ENCODE measurements at places on chromosomes 6 and 20. TPM values are rescaled to one million over a fixed set of nuclear protein-coding genes. Genes with fewer than 3 reads are reported as not detected.

Gene TMEM244
- not detected for total RNA-seq

GRCh38 chr6:131510094-131510493 lies 62.9 kb upstream of the ARG1 start:
- DNase-seq: no peak

Gene CFAP61
- total RNA-seq: 39.3 TPM

Gene CCN6
- total RNA-seq: not detected

DNA sequence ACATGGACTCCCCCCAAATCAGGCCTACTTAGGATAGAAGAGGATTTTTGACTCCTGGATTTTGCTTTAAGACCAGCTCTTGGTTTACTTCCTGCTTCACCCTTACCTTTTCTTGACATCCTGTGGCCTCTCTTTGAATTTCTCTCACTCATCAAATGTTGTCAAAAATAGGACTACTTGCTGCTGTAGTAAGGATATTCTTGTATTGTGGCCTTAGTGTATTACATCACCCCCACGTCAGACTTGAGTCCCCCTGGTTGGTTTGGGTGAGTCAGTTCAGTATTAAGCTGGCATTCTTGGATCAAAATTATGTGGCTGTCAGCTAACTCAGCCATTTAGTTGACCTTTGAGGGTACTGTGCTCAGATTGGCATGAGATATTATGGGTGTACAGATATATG lies 1.1 kb downstream of the TPX2 start:
- DNase-seq: no peak

DNA sequence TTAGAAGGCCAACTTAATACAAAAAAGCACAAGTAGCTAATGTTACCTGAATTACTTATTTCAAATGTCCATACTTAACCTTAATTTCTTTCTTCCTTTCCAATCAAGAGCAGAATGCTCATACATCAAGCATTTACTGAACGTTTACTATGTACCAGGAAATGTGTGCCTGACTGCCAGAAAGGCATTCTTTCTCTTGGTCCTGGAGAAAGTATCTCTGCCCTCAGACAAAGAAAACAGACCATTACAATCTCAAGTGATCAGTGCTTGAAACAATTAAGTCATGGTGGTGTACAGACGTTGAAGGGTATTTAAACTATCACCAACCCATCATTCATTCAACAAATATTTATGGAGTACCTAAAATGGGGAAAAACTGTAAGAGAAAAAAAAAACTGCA lies 26.4 kb downstream of the CSNK2A1 start:
- DNase-seq: no peak

Gene RIPOR3
- total RNA-seq: not detected

GRCh38 chr20:21433329-21433890 lies 36.1 kb upstream of the NKX2-4 start:
- DNase-seq: no peak

Gene CYP24A1
- not detected for total RNA-seq

DNA sequence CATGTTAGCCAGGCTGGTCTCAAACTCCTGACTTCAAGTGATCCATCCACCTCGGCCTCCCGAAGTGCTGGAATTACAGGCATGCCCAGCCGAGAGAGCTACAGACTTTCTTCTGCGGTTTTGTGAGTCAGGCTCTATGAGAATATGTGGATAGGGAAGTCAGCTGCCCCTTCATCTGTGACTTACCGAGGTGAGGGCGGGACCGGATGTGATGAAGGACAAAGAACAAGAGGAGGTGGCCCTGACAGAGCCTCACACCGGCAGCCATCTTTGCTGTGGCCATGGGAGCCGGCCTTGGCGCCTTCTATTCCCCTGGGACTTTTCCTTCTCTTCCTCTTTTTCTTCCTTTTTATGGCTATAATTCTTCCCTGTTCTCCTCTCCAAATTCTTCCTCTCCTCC lies 67.0 kb downstream of the IYD start:
- peak; percentile 30 for DNase-seq

Gene BANF2
- not detected for total RNA-seq

GRCh38 chr6:12238219-12238618 lies 51.9 kb upstream of the EDN1 start:
- no peak for DNase-seq

Gene ENPP5
- 2.0 TPM for total RNA-seq

- no peak for DNase-seq
Measured at GRCh38 chr6:137968901-137969300, 101.8 kb downstream of the TNFAIP3 start.

Gene NCOA6
- 6.1 TPM for total RNA-seq

- DNase-seq: no peak
Measured at GRCh38 chr20:60491051-60491581, 532.9 kb downstream of the CDH26 start.

DNA sequence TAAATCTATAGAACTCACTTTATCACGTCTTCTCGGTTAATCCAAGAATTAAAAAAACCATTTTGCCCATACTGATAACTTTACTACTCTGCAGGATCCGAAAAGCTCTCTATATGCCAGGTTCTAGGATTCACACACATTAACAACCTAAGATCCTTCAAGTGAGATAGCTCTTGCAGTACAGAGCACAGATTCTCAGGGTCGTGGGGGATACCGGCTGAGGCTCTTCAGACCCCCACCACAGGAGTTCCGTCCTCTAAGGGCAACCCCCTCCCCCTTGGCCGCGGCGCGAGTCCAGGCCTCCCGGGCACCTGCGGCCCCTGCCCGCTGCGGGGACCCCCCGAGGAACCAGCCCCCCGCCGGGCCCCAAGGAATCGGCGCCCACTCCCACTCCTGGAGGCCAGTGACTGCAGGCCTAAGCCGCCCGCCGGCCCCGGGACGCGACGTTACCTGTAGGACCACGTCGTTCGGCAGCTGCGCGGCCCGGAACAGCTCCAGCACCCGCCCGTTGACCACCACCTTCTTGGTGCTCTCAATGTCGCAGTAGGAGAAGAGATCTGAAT lies 892 bp downstream of the REPS1 start:
- no peak for DNase-seq

Gene TNFRSF6B
- total RNA-seq: 1.6 TPM

DNA sequence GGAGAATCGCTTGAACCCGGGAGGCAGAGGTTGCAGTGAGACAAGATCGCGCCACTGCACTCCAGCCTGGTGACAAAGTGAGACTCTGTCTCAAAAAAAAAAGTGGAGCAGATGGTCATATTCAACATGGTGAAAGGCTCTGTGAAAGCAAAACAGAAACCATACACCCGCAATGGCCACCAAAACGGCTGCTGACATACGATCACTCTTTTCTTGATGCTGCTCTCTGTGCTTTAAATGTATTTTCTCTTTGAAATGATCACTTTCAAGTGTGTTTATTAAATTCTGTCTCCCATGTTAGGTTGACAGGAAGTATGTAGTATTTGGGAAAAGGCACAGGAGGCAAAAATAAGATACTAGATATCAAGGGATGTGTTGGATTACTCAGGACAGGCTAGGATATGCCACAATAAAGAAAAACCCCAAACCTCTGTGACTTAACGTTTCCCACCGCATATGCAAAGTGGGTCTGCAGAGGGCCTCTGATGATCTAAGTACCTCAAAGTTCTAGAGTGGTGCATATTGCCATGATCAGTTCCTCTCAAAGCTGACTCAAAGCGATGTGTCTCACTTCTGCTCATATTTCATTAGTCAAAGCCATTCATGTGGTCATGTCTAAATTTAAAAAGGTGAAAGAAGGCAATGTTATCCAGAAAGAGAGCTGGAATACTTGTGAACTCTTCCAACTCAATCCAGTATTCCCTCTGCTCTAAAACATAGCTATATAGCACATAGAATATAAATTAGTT lies 155.1 kb upstream of the SOX4 start:
- no peak for DNase-seq

DNA sequence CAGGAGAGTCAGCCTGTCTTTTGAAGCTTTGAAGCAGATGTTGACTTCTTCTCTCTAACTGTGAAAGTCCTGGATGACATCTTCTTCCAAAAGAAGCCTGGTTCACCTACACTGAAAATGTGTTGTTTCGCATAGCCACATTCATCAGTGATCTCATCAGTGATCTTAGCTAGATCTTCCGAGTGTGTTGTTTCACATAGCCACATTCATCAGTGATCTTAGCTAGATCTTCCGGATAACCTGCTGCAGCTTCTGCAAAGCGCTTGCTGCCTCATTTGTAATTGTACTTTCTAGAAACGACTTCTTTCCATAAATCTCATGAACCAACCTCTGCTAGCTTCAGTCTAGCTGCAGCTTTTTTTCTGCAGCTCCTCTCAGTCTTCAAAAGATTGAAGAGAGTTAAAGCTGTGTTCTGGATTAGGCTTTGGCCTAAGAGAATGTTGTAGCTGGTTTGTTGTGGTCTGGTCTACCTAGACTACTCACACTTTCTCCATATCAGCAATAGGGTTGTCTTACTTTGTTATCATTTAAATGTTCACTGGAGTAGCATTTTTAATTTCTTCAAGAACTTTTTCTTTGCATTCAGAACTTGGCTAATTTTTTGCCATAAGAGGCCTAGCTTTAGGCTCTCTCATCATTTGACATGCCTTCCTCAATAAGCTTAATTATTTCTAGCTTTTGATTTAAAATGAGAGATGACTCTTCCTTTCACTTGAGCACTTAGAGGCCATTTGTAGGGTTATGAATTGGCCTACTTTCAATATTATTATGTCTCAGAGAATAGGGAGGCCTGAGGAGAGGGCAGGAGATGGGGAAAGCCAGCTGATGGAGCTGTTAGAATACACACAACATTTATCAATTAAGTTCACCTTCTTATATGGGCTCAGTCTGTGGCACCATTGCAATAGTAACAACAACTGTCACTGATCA lies 48.7 kb upstream of the EXOC2 start:
- DNase-seq: no peak

GRCh38 chr20:34098570-34098969 lies 13.5 kb downstream of the EIF2S2 start:
- no peak for DNase-seq

DNA sequence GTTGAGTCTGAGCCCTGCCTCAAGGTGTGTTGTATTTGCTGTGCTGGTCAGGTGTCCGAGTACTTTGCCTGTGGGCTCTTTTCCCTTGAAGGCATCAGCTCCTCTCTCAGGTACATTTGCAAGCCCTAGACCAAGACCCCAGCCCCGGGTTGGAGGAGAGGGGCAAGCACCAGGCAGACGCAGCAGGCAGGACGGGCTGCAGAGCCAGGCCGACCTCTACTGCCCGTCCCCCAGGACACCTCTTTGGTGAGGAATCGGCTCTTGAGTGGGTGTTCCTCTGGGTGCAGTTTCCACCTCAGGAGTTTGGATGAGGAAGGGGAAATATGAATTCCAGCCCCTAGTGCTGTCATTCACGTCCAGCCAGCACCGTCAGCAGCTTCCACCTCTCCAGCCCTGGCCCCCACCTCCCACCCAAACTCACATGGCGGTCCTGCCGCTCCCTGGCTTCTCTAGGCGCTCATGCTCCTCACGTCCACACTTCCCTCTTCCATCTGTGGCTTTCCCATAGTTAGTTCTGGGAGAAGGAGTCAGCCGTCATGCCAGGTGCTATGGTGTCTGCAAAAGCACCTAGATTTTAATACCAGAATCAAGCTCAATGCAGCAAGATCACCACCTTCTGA lies 183.9 kb downstream of the DLL1 start:
- DNase-seq: no peak

Gene CST7
- total RNA-seq: 0.45 TPM

- peak; percentile 71 for DNase-seq
Measured at GRCh38 chr6:53484476-53485280, 60.2 kb downstream of the GCLC start.

- DNase-seq: no peak
Measured at GRCh38 chr6:114007516-114007915, 36.6 kb upstream of the HDAC2 start.

DNA sequence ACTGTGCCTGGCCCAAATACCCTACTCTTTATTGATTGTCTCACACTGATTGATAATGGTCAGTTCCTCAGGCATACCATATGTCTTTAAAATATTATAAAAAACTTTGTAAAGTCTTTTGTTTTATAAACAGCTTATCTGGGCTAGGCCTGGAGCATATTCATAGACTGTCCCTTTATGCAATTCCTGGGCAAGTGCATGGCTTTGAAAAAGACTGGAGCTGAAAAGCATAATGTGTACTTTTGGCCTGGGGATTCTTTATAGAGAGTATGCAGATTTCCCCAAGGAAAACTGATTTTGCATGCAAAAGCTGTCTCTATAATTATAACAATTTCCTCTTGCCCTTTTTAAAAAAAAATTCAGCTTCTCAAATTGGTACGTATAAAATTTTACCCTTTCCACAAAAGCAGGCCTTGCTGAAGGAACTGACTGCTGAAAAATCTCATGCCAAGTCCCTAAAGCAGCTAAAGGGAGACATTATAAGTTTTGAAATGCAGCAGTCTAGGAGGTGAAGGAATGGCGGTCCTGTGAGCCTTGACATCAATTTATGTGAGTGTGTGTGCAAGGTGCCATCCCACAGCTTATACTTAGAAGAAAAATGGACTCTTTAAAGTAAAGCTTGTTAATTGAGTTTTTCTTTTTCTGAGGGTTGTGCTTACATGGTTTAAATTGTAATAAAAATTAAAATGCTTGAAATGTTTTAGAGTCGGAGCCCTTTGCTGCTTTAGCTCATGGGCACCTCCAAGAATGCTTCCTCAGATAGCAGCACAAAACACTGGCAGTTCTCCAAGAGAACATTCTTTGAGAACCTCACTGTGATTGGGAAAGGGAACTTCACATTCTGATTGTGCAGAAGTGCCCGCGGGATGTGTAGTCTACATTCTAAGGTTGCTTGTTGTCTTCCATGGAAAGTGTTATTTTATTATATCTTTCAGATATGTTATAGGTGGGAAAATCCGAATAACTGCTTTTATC lies 43.9 kb downstream of the PLCB4 start:
- DNase-seq: peak; percentile 59

DNA sequence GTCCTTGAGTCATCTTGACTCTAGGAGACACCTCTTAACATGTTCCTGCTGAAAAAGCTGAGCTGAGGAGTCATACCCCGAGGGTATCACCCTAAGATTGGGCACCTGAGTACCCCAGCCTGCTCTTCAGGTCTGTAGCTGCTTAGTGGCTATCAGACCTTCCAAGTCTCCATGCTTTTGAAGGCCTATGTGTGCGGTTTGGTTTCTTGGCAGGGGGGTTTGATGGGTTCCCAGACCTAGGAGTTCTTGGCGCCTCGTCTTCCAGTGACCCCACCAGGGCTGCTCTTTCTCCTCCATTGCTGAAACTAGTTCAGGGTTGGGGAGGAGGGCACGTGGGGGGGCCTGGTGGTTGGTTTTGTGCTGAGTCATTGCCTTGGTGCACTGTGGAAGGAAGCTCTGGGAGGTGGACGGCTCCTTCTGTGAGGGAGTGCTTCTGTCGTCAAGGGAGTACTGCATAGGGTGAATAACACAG lies 20.1 kb downstream of the IGF2R start:
- DNase-seq: no peak

- DNase-seq: no peak
Measured at GRCh38 chr6:268394-268935, 23.8 kb upstream of the DUSP22 start.

GRCh38 chr6:4135665-4136353 lies 434 bp upstream of the ECI2 start:
- DNase-seq: peak; percentile 93
